AG04450 (cell line): ENCODE measurements at places on chromosomes 4 and X. TPM values are rescaled to one million over a fixed set of nuclear protein-coding genes. Genes with fewer than 3 reads are reported as not detected.
A peak's percentile ranks its signal among the peaks of the same experiment; 100 is the strongest.

Gene C4orf51
- not detected in 2 replicates for polyA plus RNA-seq

Gene NLGN3
- 0.36 and 0.42 TPM in 2 replicates for polyA plus RNA-seq

DNA sequence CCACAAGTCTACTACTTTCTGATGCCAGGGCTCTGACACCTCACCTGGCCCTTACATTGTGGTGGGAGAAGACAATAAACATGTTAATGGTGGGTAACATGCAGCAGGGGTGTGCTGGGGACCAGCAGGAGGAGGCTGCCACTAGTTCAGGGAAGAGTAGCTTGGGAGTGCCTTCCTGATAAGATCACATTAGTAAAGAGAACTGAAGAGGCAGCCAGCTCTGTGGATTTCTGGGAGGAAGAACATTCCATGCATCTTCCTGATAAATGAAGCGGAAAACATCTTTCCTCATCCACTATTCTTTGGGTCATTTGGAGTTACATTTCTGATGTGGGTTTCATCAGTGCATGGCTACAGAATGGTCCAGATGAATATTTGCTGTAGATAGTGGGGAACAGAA is 9.0 kb downstream of the RNF150 start:
- no peak for DNase-seq

Gene SLC10A7
- polyA plus RNA-seq = 8.9 and 13.8 TPM in 2 replicates

DNA sequence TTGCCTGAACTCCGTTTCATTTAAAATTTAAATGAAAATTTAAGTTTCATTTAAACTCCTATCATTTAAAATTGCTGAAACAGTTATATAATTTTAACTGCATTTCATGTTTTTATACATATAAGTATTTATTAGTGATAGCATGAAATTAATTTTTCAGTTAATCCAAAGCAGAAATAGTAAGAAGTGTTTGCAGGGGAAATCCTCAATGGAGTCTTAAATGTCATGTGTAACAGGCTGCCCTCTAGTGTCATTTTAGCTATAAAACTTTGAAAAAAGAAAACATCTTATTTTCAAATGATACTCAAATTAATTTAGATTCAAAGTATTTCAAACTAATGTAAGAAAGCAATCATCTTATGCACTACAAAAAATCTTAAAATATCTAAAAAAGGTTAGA is 27.2 kb downstream of the TAPT1 start:
- no peak for DNase-seq

- DNase-seq = no peak
Observed at GRCh38 chrX:105265093-105265492, 44.6 kb upstream of the TEX13A start.

Gene MAGEA1
- polyA plus RNA-seq = not detected in 2 replicates

- DNase-seq = no peak
Observed at GRCh38 chr4:158010361-158010760, 162.5 kb downstream of the GASK1B start.

Gene GPR82
- polyA plus RNA-seq = not detected in 2 replicates

Gene DNAAF6
- not detected in 2 replicates for polyA plus RNA-seq

DNA sequence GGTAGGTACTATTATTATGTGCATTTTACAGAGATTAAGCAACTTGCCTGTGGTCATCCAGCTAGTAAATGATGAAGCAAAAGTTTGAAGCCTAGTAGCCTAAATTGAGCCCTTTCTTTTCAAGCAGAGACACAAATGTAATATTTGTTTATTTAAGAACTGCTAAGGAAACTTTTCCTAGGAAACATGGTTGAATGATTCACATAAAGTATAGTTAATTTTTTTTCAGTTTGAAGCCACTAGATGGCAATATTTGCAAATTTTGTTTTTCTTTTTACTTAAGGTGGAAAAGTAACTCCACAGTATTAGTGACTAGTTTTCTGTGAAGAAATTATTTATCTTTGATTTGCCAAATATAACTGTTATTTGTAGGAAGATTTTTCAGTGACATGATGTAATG is 52.8 kb upstream of the ANKRD17 start:
- DNase-seq = peak; percentile 42

Gene CT45A10
- not detected in 2 replicates for polyA plus RNA-seq

Gene SPANXB1
- not detected in 2 replicates for polyA plus RNA-seq

DNA sequence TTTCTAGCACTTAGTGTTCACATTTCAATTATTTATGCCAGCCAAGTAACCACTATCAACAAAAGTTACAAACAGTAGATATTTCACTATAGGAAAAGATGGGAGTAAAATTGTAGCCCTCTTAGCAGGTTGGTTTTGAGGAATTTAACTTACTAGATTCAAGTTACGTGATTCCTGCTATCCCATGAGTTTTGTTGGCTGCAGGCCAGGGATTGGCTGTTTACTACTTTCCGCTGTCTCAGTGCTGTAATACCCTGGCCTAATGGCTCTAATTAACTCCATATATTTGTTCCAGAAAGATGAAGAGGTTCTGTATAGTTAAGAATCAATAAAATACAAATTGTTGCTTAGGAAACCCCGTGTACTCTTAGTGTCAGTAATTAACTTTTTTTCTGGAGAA is 55.5 kb upstream of the MAGED1 start:
- no peak for DNase-seq

Gene LIMCH1
- 0.71 and 1.1 TPM in 2 replicates for polyA plus RNA-seq

Gene HPSE
- polyA plus RNA-seq = 0.32 and 0.37 TPM in 2 replicates

GRCh38 chrX:68139791-68140190 is 293.5 kb downstream of the OPHN1 start:
- DNase-seq = no peak

DNA sequence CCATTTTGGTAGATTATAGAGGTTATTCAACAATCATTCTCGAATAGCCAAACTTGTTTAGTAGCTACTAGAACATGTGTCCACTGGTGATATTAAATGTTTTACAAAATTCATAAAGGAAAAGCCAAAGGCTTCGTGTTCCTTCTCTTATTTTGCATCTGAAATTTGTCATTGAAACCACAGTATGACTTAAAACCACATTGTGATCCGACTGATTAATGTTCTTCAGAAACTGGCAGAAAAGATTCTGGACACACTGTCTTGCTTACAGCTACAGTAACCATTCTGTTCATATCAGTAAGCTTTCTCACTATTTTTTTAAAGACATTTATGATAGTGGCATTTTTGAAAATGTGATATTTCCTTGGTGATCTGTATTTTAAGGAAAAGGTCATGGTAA is 2.6 kb upstream of the SMARCA1 start:
- DNase-seq = no peak

Gene LINC00632
- polyA plus RNA-seq = 69.9 and 73.6 TPM in 2 replicates

Gene GABRG1
- not detected in 2 replicates for polyA plus RNA-seq

GRCh38 chr4:175373031-175373430 is 439.0 kb downstream of the GPM6A start:
- DNase-seq = no peak

GRCh38 chrX:119885554-119886428 is 9.9 kb upstream of the AKAP14 start:
- no peak for DNase-seq

DNA sequence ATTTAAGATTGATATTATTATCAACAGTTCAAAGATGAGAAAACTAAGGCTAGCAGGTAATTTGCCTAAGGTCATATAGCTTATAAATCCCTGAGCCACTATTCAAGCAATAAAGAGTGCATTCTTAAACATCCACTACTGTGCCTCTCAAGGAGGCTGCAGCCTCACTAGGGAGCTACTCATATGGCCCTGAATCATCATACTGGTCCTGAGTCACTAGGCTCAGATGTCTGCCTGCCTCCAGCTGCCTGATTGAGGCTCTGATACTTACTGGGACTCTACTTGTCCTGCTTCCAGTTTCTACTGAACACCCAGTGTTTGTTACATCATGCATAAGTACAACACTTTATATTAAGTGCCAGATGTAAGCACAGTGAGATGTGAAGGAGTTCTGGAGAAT is 110.7 kb downstream of the AASDH start:
- no peak for DNase-seq

- no peak for DNase-seq
Observed at GRCh38 chr4:3700223-3700622, 66.0 kb upstream of the ADRA2C start.

Gene FHIP1A
- 0.06 TPM in 1 of 2 replicates, not detected in the other for polyA plus RNA-seq

DNA sequence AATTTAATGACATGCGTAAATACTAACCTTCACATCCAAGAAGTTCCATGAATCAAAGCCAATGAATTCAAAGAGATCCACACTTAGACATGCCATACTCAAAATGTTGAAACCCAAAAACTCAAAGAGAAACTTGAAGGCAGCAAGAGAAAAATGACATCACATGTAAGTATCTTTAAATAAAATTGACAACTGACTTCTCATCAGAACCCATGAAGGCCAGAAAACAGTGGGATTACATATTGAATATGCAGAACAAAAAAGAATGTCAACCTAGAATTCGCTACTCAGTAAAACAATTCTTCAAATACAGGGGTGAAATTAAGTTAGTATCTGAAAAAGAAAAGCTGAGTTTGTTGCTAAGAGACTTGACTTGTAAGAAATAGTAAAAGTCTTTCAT is 953.9 kb upstream of the HS3ST1 start:
- no peak for DNase-seq

GRCh38 chr4:3343358-3343757 is 50.5 kb downstream of the RGS12 start:
- no peak for DNase-seq

DNA sequence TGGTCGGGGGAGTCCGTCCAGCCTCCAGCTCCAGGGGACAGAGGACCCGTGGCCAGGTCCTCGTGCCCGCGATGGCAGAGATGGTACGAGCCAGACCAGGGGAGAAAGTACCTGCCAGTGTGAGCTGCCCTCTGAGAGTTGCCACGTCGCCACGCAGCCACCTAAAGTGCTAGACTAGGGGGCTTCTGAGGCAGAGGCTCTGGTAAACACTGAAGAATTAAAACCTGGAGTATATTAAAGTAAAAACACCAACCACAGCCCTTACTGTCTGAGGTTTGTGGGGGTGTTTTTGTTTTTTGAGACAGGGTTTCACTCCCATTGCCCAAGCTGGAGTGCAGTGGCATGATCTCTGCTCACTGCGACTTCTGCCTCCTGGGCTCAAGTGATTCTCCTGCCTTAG is 60.1 kb upstream of the SORCS2 start:
- no peak for DNase-seq

DNA sequence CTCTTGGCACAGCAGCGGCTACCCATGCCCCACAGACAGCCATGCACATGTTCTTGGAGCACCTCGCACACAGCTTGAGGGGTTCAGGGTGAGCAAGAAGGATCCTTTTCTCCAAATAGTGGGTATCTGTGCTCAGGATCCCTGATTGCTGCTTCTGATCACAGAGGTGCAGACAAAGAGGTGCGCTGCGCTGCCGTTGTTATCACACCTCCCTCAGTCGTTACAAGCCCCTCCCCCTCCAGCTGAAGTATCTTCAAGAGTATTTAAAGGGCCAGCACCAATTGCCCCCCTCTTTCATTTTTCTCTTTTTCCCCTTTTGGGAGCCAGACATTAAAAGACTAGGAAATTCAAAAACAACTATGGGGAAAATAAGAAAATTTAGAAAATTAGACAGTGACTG is 44.3 kb downstream of the NELFA start:
- DNase-seq = no peak

Gene TMEM156
- 1.8 and 2.3 TPM in 2 replicates for polyA plus RNA-seq

GRCh38 chrX:31099536-31100090 is 27.8 kb upstream of the FTHL17 start:
- no peak for DNase-seq

- no peak for DNase-seq
Observed at GRCh38 chr4:185576962-185577950, 41.9 kb upstream of the PDLIM3 start.

- DNase-seq = no peak
Observed at GRCh38 chr4:56370377-56370776, 16.9 kb downstream of the AASDH start.

Gene NKX3-2
- polyA plus RNA-seq = 0.04 TPM in 1 of 2 replicates, not detected in the other

GRCh38 chr4:158346576-158346975 is 136.3 kb downstream of the TMEM144 start:
- DNase-seq = no peak
